Transverse colon (tissue), 4 donors: ENCODE measurements at places on chromosomes 4 and X.

DNA sequence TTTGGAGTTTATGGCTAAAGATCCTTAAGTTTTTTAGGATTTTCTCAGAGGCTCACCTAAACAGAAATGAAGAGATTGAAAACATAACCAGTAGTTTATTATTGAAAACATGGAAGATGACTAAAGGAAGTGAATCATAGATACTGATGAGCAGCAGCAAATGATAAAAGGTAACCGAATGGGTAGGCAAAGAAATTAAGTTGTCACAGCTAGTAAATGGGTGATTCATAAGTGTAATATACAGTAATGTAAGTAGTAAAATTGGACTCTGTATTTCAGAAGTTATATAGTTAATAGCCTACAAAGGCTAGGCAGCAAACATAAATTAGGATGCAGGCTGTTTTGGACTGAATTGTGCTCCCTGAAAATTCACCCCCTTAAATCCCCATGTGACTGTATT, 59.0 kb upstream of the ADGRA3 start:
- no peak for DNase-seq

DNA sequence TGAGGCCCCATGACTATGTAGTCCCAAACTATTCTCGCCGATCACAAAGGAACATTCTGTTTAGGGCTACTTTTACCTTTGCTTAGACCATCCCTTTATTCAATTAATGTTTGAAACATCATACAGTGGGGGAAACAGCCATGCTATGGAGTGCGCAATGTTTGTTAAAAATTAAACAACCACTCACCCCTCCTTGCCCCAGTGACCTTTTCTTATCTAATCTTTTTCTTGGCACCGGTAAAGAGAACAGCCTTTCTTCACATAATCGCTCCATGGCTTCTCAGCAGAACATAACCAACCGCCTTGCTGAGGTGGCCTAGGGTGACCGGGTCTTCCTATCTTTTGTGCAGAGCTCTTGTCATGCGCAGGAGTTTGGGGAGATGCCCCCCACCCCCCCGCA, 152.6 kb downstream of the VCX3A start:
- no peak for DNase-seq

GRCh38 chr4:124817531-124817930, 105.0 kb upstream of the ANKRD50 start:
- no peak for DNase-seq

- no peak for DNase-seq
Observed at GRCh38 chr4:130738233-130738632, 1642.3 kb downstream of the C4orf33 start.

GRCh38 chr4:1767061-1767769, 25.9 kb upstream of the FGFR3 start:
- no peak for DNase-seq

GRCh38 chrX:70774223-70774622, 134.3 kb downstream of the TEX11 start:
- no peak for DNase-seq

GRCh38 chrX:23911126-23911835, 3.5 kb downstream of the CXorf58 start:
- no peak for DNase-seq

DNA sequence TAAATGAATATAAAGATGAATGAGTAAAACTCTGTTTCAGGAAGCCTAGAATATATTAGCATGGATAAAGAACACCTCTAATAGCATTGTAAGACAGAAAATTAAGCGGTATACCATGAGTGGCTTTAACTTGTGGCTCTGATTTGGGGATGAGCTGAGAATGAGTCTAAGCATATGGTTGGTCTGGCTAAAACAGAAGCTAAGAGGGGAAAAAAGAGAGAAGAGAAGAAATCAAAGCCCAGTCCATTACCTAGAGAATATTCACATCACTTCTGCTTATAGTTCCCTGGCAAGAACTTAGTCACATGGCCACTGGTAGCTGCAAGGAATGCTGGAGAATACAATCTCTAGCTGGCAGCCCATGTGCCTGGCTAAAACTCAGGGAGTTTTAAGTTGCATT, 414.5 kb downstream of the PRDM5 start:
- DNase-seq = no peak

GRCh38 chr4:81137446-81137845, 77.6 kb downstream of the PRKG2 start:
- no peak for DNase-seq

DNA sequence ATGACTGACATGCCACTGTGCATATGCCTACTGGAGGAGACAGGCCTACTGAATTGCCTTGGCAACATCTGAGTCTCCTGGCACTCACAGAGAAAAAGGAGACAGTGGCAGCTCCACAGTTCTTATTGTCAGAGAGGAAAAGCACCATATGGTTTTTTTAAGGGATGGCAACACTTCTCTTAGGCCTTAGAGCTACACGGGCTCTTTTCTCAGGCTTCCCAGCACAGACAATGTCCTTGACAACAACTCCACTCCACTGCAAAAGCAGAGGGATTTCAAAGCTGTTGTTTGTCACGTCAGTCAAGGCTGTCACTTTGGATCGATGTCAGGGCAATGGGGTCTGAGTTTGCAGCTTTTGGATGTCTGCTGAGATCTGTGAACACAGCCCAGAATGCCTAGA, 4.7 kb upstream of the CLCN4 start:
- DNase-seq = no peak

- no peak for DNase-seq
Observed at GRCh38 chr4:26900765-26901164, 40.1 kb downstream of the STIM2 start.

GRCh38 chr4:3009422-3009821, 46.1 kb downstream of the GRK4 start:
- no peak for DNase-seq

- DNase-seq = no peak
Observed at GRCh38 chr4:118814891-118815290, 21.0 kb downstream of the SEC24D start.

GRCh38 chrX:123731987-123732669, 724 bp downstream of the THOC2 start:
- peak; percentile 16 for DNase-seq

- DNase-seq = no peak
Observed at GRCh38 chrX:70201732-70202131, 24.4 kb downstream of the DGAT2L6 start.

GRCh38 chrX:109378281-109378680, 103.6 kb downstream of the GUCY2F start:
- DNase-seq = no peak

DNA sequence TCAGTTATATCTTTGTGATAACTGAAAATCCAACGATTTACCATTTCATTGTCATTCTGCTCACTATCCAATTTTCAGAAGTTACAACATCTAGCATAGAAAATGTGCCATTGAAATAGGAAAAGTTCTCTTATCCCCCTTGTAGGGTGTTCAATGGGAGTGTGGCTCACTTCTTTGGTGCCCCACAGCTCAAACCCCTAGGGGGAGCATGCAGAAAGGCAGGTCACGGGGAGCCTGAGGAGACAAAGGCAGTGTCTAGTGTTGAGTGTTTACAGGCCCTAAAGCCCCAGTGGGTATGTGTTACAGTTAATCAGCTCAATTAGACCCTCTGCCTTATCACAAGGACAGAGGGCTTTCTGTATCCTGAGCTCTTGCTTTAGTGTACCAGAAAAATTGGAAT, 243.4 kb upstream of the GRID2 start:
- DNase-seq = no peak

- DNase-seq = no peak
Observed at GRCh38 chrX:131402124-131402811, 113.2 kb upstream of the IGSF1 start.

DNA sequence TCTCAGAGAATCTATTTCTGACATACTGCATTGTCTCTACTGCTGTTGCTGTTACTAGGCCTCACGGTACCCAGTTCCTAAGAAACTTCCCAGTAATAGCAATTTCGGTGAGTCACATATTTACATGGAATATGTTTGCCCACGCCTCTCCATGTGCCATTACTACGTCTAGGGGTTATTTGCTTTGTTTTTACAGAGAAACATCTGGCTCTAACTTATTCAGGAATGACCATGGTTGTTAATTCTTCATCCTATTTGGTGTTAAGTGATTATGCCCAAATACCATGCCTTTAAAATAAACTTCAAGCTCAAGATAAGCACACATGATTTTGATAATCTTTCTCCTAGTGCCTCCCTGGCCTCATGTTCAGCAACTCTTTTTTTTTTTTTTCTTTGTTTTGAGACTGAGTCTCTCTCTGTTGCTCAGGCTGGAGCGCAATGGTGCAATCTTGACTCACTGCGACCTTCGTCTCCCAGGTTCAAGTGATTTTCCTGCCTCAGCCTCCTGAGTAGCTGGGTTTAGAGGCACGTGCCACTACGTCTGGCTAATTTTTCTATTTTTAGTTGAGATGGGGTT, 101.0 kb upstream of the HS3ST1 start:
- no peak for DNase-seq

DNA sequence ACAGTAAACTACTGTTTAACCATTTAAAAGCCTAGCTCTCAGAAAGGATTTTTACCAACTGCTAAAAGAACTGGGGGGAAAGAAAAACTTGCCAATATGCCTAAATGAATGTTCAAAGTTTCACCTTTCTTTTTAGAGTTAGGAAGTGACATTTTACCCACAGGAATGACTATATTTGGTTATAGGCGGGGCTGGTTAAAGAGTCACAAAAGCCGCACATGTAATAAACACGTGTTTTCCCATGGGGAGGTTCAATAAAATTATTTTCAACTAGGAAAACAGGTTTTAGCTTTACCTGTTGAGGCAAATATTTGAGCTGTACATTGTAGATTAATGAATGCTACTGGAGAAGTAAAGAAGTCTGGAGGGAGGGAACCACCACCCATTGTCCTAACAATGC, 41.6 kb upstream of the UGDH start:
- no peak for DNase-seq

- DNase-seq = peak; percentile 58
Observed at GRCh38 chr4:185143601-185143969, 519 bp downstream of the SLC25A4 start.

DNA sequence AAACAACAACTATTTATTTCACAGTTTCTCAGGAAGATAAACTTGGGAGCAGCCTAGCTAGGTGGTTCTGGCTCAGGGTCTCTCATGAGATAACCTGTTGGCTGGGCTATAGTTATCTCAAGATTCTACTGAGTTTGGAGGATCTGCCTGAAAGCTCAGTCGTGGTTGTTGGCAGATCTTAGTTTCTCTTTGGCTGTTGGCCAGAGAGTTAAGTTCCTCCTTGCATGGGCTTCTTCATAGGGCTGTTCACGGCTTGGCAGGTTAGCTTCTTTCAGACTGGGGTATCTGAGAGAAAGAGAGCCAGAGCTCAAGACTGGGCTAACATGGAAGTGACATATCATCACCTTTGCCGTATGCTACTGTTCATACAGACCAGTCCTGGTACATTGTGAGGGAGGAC, 28.7 kb downstream of the SEC24B start:
- DNase-seq = no peak

DNA sequence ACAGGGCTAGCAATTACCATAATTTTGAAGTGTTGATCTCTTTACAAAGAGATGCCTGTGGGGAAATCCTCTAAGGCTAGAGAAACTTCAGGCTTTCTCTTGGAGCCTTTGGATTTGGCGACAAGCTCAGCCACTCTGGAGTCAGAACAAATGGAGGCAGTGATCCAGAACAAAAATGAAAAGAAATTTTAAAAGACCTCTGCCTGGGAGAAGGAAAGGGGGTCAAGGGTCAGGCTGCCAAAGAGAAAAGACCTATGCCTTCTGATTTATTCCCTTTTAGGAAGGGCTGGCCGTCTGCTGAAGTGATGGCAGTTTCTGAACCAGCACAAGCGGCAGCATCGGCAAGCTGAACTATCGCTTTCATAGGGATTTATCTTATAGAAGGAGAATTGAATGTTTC, 140.8 kb upstream of the SFRP2 start:
- no peak for DNase-seq
